Activated CD8-positive, alpha-beta T cell treated with anti-CD3 and anti-CD28 coated beads, Interleukin-2, amount 10 ng/mL, durations not matched to agents 7 days and 5 days (primary cell): ENCODE measurements at places on chromosomes 7 and 10.
A peak's percentile ranks its signal among the peaks of the same experiment; 100 is the strongest.

DNA sequence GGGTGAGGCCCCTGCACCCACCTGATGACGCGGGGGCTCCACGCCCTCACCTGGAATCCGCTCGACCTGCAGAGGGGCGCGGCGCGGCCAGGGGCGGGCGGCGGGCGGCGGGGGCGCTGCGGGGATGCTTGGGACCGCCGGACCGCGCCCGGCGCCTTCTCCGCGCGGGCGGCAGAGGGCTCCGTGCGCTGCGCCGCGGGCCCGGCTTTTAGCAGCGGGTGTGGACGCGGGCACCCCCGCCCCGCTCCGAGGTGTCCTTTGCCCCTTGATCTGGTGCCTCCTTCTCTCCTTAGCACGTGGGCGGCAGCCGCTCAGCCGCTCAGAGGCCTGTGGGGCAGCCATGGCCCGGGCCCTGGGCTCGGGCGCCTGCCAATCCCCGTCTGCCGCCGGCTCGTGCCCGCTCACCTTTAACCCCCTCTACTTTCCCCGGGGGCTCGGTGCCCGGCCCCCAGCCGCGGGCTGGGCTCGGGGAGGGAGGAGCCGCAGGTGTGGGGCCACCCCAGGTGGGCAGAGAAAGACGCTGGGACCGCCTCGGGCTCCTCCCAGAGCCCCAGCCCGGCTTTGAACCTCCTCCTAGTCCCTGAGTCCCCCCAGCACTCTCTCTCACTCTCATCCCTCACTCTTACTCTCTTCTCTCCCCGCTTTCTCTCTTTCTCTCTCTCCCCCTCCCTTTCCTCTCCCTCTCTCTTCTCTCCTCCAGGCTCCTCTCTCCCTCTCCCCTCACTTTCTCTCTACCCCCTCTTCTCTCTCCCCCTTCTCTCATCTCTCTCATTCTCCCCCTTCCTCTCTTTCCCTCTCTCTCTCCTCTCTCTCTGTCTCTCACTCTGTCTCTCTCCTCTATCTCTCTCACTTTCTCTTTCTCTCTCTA is 19.7 kb upstream of the VPS37D start:
- H3K27ac ChIP-seq: no peak overlapping the region
- H3K4me3 ChIP-seq: peak overlapping the region; percentile 15
- peaks cover 51% of the 10 kb centered on the region for H3K27me3 ChIP-seq
- no peak for DNase-seq
- H3K36me3 ChIP-seq: no peaks in the 10 kb centered on the region

GRCh38 chr7:50653981-50654425 is 88.8 kb upstream of the DDC start:
- no peaks in the 10 kb centered on the region for H3K36me3 ChIP-seq
- no peak overlapping the region for H3K4me3 ChIP-seq
- DNase-seq: no peak
- H3K27me3 ChIP-seq: peaks cover 14% of the 10 kb centered on the region
- no peak overlapping the region for H3K27ac ChIP-seq
- peaks cover 36% of the 10 kb centered on the region for H3K4me1 ChIP-seq

DNA sequence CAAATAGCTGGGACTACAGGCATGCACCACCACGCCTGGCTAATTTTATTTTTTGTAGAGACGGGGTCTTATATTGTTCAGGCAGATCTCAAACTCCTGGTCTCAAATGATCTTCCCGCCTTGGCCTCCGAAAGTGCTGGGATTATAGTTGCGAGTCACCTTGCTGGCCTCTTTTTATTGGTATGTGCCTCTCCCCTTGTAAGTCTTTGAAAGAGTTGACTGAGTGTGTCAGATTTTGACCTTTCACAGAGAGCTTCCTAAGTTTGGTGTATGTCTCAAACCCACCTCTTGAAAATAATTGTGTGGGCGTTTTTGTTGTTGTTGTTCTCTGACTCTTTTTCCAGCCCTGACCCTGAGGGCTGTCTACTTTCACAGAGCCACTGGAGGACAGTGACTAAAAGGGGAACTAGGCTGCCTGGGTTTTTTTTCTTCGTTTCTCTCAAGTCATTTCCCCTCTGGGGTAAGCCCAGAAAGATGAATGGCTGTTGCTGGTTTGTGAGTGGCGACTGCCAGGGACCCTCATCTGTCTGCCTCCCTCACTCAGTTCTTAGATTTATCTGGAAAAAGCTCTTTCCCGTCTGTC is 262.8 kb downstream of the ZEB1 start:
- no peak for DNase-seq
- H3K27ac ChIP-seq: no peak overlapping the region
- no peak overlapping the region for H3K4me3 ChIP-seq
- H3K36me3 ChIP-seq: no peaks in the 10 kb centered on the region
- H3K27me3 ChIP-seq: peaks cover 2% of the 10 kb centered on the region

DNA sequence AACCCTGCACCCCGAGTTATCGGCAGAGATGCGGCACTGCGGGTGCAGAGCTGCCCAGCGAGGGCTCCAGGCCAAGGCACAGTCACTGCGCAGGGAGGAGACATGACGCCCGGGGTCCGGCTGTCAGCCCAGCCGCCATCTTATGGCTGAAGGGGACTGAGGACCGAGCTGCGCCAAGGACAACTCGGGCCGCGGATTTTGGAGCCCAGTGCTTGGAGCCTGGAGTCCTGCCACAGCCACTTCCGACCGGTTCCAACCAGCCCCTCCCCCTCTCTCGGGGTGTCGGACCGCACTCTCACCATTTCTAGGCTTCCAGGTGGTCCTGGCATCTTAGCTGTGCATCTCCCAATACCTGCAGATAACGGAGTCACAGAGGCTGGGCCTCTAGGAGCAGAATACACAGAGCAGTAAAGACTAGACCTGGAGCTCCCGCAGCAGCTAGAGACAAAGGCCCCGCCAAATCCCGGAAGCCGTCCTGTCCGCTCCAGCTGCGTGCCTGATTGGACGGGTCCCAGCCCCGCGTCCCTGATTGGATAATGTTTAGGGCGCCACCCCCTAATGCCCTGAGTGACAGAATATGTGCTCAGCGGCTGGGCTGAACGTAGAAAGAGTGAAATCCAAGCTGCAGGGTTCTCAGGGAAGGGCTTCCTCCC is at the start of gene ZNF680:
ZNF680 (minus strand) TSS at position 446 of the 653 bp plus-strand sequence; CDS start at position 329, 117 bp downstream.
- peaks cover 24% of the 10 kb centered on the region for H3K4me1 ChIP-seq
- peak within 1 kb of the TSS; percentile 100 for H3K4me3 ChIP-seq
- no peaks in the 10 kb centered on the region for H3K27me3 ChIP-seq
- peaks cover 48% of the 10 kb centered on the region for H3K36me3 ChIP-seq
- peak within 1 kb of the TSS; percentile 100 for H3K27ac ChIP-seq

DNA sequence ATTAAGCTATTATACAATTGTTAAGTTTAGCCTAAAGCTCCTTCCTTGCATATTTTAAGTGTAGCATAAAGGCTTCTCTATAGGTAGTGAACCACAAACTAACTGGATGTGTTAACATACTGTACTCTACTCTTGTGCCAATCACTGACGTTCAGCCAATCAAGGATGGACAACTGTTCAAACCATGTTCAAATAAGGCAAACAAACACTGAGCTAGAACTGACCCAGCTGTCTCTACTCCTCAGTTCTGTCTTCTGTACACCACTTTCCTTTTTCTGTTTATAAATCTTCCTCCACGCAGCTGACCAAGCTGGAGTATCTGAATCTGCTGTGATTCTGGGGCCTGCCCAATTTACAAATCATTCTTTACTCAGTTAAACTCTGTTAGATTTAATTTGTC is 188.7 kb upstream of the MBL2 start:
- H3K27me3 ChIP-seq: no peaks in the 10 kb centered on the region
- no peak for DNase-seq
- H3K4me3 ChIP-seq: no peak overlapping the region
- no peaks in the 10 kb centered on the region for H3K4me1 ChIP-seq
- H3K27ac ChIP-seq: no peak overlapping the region
- no peaks in the 10 kb centered on the region for H3K36me3 ChIP-seq

GRCh38 chr7:24384362-24385030 is 100.5 kb downstream of the NPY start:
- no peaks in the 10 kb centered on the region for H3K4me1 ChIP-seq
- H3K4me3 ChIP-seq: no peak overlapping the region
- no peaks in the 10 kb centered on the region for H3K36me3 ChIP-seq
- no peak overlapping the region for H3K27ac ChIP-seq

DNA sequence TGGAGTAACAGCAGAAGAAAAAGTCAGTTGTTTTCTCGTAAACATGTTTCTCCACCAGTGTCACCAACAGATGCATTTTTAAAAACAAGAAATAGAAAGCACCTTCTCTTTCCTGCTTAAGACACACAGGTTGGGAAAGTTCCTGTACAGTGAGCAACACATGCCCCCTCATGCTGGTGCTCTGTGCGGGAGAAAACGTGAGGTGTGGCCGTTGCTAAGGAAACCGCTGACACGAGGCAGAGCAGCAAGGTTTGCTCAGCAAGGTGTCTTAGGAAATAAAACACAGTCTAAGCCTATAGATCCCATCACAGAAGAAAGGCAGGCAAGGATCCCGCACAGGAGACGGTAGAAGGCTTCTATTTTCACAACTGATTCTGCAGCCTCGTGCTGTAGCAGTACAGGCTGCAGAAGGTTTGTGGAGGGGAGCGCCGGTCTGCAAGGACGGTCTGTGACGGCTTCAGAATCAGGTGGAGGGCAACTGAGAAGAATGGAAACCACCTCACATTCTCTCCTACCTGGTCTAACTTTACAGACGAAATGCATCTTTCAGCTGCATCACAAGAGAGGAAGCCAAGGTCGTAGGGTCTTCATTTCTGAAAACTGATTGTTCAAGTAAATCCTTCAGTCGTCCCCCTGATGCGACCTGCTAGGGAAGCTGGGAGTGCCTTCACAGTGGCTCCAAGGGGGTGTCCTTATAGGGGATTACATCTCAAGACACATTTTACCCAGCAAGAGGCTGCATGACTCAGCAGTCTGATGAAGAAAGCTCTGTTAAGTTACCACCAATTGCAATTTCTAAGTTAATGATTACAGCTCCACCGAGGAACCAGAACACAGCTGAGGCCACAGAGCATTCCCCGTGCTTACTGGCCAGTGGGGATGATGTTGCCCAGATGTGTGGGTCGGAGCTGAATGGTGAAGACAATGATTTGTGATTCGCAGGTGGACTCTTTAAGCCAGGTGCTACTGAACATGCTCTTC is 150.7 kb upstream of the KLF14 start:
- peaks cover 67% of the 10 kb centered on the region for H3K36me3 ChIP-seq

DNA sequence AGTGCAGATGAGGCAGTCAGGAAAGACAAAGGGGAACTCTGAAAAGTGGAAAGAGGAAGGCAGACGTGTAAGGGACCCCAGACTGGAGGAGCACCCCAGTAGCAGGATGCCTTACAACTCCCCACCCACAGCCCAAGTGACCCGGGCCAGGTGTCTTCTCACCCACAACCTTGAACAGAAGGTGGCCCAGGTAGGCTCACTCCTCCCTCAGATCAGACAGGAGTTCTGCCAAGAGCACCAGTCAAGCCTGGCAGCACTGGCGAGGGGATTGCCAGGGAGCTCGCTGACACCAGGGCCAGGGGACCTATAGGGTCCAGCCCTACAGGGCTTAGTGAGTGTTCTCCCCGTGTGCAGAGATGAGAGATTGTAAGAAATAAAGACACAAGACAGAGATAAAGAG is 27.1 kb upstream of the LMBR1 start:
- no peak overlapping the region for H3K27ac ChIP-seq
- peaks cover 42% of the 10 kb centered on the region for H3K27me3 ChIP-seq
- H3K36me3 ChIP-seq: peaks cover 2% of the 10 kb centered on the region
- H3K4me3 ChIP-seq: no peak overlapping the region

GRCh38 chr10:29530112-29530976 is 104.4 kb downstream of the SVIL start:
- H3K27me3 ChIP-seq: no peaks in the 10 kb centered on the region
- H3K36me3 ChIP-seq: no peaks in the 10 kb centered on the region
- H3K4me1 ChIP-seq: no peaks in the 10 kb centered on the region

- H3K36me3 ChIP-seq: peaks cover 6% of the 10 kb centered on the region
- DNase-seq: no peak
- H3K4me3 ChIP-seq: no peak overlapping the region
- peaks cover 57% of the 10 kb centered on the region for H3K27me3 ChIP-seq
- no peaks in the 10 kb centered on the region for H3K4me1 ChIP-seq
Measured at GRCh38 chr7:122316467-122317388, 12.2 kb upstream of the FEZF1 start.

- H3K36me3 ChIP-seq: peaks cover 7% of the 10 kb centered on the region
- no peak for DNase-seq
- H3K4me3 ChIP-seq: peak overlapping the region; percentile 32
- peaks cover 34% of the 10 kb centered on the region for H3K27me3 ChIP-seq
- no peak overlapping the region for H3K27ac ChIP-seq
Measured at GRCh38 chr10:97499561-97500296, 1.0 kb downstream of the UBTD1 start.

GRCh38 chr10:64648915-64649314 is 1127.7 kb downstream of the REEP3 start:
- H3K27me3 ChIP-seq: no peaks in the 10 kb centered on the region
- no peaks in the 10 kb centered on the region for H3K36me3 ChIP-seq
- H3K27ac ChIP-seq: no peak overlapping the region
- H3K4me1 ChIP-seq: no peaks in the 10 kb centered on the region
- DNase-seq: no peak
- H3K4me3 ChIP-seq: no peak overlapping the region

DNA sequence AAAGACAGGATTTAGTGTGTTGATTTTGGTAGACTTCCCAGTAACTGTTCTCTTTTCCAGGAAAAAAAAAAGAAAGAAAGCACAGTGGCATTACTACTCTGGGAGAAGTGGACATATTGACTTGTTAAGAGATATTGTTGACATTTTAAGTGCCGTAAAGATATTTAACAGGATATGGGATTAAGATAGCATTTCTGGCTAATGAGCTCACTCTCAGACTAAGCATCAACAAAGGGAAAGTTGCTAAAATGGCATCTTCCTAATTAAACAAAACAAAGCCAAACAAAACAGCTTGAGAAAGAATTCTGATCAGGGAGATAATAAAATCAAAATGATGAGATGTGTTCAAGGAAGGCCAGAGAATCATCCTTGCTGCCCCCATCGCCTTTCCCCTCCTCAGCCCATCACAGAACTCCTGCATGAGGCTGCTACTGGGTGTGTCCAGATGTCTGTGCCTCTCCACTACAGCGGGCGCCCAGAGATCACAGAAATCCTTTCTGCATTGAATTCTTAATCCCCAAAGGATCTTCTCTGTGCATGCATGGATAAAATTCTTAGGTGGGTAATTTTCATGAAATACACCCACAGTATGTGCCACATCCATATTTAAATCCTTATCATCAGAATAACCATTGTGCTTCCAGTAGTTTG is 270.5 kb downstream of the POU6F2 start:
- H3K36me3 ChIP-seq: no peaks in the 10 kb centered on the region
- no peak for DNase-seq
- no peaks in the 10 kb centered on the region for H3K27me3 ChIP-seq
- no peaks in the 10 kb centered on the region for H3K4me1 ChIP-seq
- no peak overlapping the region for H3K4me3 ChIP-seq

GRCh38 chr7:120256344-120257070 is 16.5 kb upstream of the KCND2 start:
- no peak for DNase-seq
- H3K4me1 ChIP-seq: no peaks in the 10 kb centered on the region
- H3K27me3 ChIP-seq: no peaks in the 10 kb centered on the region
- no peak overlapping the region for H3K27ac ChIP-seq
- no peak overlapping the region for H3K4me3 ChIP-seq

- H3K4me1 ChIP-seq: no peaks in the 10 kb centered on the region
- no peaks in the 10 kb centered on the region for H3K27me3 ChIP-seq
- no peak overlapping the region for H3K4me3 ChIP-seq
- DNase-seq: no peak
- no peaks in the 10 kb centered on the region for H3K36me3 ChIP-seq
- H3K27ac ChIP-seq: no peak overlapping the region
Measured at GRCh38 chr7:84783141-84783778, 403.6 kb downstream of the SEMA3D start.

GRCh38 chr7:4269086-4269485 is 413.0 kb upstream of the FOXK1 start:
- H3K4me3 ChIP-seq: no peak overlapping the region
- H3K27ac ChIP-seq: no peak overlapping the region
- H3K36me3 ChIP-seq: no peaks in the 10 kb centered on the region
- H3K27me3 ChIP-seq: no peaks in the 10 kb centered on the region
- DNase-seq: no peak
